ENCODE measurements at places on chromosomes 2 and 18. TPM values are rescaled to one million over a fixed set of nuclear protein-coding genes. Genes with fewer than 3 reads are reported as not detected.
A peak's percentile ranks its signal among the peaks of the same experiment; 100 is the strongest.

The UGT1A10 gene
- total RNA-seq, result 0.45 TPM

The DNAH6 gene
- total RNA-seq, result 1.9 TPM

The EVX2 gene
- not detected for total RNA-seq

The CAPN14 gene
- total RNA-seq, result not detected

The GFPT1 gene
- 29.5 TPM for total RNA-seq

The ADCY3 gene
- total RNA-seq, result 4.2 TPM

The C2orf80 gene
- total RNA-seq, result not detected

The PSMA8 gene
- not detected for total RNA-seq

The NEURL3 gene
- 0.43 TPM for total RNA-seq

The VAMP8 gene
- total RNA-seq, result 69.9 TPM

DNA sequence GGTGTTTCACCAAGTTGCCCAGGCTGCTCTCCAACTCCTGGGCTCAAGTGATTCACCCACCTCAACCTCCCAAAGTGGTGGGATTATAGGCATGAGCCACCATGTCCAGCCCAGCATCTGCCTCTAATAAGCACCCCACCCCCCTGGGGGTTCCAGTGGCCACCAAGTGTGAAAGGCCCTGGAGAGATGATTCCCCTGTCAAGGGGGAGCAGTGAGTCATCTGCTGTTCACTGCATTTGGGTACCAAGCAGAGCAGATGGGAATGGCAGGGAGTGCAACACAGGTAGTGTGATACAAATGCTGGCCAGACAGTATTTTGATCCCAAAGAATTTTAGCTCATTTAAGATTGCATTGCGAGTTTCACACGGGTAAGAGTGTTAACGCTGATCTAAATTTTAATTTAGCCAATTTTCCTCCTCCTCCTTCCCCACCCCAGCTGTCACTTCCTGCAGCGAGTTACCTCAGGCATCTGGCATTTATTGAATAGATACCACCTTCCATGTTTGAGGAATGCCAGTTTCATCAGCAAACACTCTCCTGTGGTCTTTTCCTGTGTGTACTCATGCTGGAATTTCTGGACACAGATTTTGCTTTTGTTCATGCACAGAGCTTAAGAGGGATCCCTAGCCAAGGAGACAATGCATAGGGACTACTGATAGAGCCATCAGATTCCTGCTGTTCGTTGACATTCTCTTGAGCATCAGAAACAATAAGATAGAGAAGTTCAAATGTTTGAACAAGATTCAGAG is 32.4 kb upstream of the NCK2 start:
- DNase-seq, result no peak

DNA sequence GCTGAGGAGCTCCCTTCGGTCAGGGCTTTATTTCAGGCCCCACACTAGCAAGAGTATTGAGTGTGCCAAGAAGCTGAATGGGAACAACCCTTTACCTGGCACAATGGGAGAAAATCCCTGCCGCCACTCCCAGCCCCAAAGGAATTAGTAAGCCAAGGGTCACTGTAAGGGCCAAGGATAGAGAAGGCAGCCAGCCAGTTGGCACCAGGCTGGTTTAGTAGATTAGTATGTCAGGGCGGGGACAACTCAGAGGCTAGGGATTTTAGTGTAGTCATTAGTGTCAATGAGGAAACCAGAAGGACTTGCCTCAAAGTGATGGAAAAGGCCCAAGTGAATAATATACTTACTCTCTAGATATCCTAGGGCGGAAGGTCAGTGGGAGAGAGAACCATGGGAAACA is 34.9 kb upstream of the CYP26B1 start:
- peak; percentile 64 for DNase-seq

- DNase-seq, result peak; percentile 64
Measured at GRCh38 chr18:63963615-63964256, 6.1 kb upstream of the SERPINB8 start.

- DNase-seq, result peak; percentile 69
Measured at GRCh38 chr2:47905386-47906156, 727 bp downstream of the FBXO11 start.

GRCh38 chr2:40190457-40190856 is 261.4 kb downstream of the SLC8A1 start:
- no peak for DNase-seq

DNA sequence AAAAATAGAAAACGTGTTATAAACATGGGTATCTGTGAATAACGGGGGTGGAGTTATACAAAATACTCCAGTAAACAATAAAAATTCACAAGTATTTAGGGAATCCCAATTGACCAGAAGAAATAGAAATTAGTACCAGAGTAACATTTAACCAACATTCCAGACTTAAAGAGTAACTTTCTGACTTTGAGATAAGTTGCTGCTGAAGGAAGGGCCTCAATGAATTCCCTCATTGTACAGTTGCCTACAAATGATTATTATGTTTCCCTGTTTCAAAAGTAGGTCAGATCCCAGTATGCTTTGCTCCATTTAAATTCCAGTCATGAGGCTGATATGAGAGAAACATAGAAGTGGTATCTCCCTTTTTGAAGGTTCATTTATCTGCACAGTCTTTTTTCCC is 88.3 kb upstream of the KCNH7 start:
- no peak for DNase-seq

DNA sequence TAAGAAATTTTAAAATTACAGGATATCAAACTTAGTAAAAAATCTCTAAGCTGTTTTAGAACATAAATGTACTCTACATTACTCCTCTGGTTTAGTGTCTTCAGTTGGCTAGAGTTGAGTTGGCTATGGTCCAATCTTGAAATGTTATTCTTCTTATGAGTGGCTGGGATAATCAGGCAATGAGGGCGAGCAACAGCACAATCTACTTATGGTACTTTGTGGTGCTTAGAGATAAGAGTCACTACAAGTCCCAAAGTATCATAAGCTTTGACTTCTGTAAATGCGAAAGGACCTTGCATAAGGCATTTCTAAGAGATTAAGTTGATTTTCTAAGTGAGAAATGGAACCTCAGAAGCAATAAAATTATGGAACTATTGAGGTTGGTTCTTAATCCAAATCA is 361.7 kb downstream of the GPD2 start:
- DNase-seq, result no peak

DNA sequence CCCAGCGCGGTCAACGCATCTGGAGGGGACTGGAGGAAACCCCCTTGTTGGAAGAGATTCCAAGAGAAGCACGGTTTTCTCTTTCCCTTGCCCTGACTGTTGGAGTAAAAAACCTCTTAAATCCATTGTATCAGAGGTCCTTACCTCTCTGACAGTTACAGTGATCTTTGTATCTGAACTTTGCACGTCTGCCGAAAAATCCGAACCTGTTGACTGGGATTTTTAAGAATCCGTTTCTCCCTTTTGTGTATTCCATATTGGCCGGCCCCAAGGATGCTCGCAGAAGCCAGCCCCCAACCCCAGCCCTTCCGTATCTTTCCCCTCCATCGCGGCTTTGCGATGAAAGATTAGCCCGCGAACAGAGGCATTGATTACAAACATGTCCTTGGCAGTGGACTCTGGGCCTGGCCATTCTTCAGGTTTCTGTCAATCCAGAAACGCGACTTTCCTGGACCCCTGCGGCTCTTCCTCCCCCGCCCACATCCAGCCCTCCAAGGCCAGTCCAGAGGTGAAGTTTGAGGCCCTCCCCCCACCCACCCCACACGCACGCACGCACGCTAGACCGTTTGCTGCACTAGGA is 4.6 kb upstream of the DLX1 start:
- DNase-seq, result no peak

DNA sequence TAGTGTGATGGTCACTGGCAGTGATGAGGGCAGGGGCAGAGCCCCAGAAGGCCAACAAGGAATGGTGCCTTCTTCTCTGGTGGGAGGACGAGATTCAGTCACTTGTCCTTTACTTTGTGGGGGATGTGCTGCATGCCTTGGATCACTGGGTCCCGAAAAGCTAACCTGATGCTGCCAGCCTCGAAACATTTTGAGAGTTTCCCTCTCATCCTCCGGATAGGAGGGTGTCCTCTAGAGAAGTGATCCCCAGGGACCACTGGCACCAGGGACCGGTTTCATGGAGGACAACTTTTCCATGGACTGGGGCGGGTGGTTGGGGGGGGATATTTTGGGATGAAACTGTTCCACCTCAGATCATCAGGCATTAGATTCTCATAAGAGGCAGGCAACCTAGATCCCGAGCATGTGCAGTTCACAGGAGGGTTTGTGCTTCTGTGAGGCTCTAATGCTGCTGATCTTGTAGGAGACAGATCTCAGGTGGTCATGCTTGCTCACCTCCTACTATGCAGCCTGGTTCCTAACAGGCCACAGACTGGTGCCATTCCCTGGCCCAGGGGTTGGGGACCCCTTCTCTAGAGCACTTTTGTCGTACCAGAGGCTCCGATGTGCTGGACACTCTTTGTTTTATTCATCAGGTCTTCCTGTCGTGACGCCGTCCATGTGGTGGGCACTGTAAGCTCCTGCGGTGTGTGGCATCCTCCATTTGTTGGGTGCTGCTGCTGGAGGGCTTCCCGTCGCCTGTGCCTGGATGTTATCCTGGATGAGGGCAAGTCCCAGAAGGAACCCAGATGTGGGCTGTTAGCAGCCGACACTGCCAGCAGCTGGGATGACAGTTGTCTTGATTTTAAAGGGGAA is 68.5 kb upstream of the HDAC4 start:
- DNase-seq, result peak; percentile 33

DNA sequence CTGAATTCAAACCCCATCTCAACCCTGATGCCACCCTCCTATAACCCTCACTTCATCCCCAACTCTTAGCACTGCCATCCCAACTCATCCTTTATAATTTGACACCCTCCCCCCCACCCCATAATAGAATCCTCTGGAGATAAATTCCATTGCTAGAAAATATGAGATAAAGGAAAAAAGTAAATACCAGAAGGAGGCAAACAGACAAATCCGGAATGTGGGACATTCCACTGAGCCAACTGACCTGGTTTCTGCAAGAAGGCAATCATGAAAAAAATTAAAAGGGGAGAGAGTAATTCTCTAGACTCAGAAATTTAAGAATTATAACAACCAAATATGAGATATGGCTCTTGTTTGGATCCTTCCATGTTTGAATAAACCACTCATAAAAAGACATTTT is 132.4 kb downstream of the CYP26B1 start:
- DNase-seq, result no peak

DNA sequence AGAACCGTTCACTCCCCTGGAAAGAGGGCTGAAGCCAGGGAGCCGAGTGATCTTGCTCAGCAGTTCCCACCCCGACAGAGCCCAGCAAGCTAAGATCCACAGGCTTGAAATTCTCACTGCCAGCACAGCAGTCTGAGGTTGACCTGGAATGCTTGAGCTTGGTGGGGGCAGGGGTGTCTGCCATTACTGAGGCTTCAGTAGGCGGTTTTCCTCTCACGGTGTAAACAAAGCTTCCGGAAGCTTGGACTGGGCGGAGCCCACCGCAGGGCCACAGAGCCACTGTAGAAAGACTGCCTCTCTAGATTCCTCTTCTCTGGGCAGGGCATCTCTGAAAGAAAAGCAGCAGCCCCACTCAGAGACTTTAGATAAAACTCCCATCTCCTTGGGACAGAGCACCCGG is 180.8 kb downstream of the WDR7 start:
- DNase-seq, result no peak

DNA sequence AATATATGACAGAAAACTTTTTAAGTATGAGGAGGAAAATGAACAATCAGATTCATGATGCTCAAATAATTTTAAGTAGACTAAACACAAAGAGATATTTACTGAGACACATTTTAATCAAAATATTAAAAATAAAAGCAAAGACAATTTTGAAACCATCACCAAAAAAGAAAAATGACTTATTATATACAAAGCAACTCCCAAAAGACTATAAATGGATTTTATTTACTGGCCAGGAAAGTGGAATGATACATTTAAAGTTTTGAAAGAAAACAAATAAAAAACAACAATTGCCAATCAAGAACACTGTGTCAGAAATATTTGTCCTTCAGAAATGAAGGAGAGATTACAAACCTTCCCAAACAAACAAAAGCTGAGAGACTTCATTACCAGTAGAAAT is 968.5 kb upstream of the CELF4 start:
- DNase-seq, result no peak

GRCh38 chr18:28359176-28359575 is 182.2 kb upstream of the CDH2 start:
- no peak for DNase-seq

GRCh38 chr2:209253544-209253943 is 170.3 kb upstream of the MAP2 start:
- DNase-seq, result no peak

DNA sequence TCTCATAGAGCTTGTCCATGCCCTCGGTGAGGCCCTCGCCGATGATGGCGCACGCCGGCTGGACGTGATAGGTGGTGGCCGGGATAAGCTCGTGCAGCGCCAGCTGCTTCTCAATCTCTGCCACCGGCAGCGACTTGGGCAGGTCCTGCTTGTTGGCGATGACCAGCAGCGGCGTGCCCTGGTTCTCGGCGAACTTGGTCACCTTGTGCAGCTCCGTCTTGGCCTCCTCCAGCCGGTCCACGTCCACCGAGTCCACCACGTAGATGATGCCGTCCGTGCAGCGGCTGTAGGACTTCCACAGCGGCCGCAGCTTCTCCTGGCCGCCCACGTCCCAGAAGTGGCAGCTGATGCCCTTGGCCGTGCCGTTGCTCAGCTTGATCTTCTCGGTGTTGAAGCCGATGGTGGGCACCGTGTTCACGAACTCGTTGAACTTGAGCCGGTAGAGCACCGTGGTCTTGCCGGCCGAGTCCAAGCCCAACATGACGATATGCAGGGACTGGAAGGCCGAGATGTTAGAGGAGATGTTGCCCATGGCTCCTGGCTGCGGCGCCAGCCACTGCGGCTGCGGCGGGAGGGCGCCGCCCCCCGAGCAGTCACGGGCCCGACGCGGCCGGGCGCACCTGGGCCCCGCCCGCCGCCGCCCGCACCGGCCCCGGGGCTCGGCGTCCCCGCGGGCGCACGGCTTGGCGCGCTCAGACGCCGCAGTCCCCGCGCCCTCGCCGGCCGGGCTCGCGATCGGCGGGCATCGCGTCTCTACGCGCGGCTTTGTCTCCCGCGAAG is 636 bp downstream of the ARL4C start:
- peak; percentile 53 for DNase-seq

DNA sequence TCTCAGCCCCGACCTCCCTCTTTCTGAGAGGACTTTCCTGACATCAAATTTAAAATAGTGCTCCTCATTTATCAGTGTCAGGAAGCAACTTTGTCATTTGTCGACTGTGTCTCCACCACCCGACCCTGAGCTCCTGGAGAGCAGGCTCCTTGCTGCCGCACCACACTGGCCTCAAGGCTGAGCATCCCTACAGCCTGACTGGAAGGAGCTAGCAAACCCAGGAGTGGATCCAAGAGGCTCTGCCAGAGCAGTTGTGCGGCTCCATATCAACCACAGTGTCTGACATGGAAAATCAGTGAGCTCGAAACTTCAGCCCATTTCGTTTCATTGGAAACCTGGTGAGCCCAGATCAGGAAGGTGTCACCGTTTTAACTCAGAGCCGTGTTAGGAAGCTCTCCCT is 125.2 kb downstream of the PTGR3 start:
- no peak for DNase-seq

DNA sequence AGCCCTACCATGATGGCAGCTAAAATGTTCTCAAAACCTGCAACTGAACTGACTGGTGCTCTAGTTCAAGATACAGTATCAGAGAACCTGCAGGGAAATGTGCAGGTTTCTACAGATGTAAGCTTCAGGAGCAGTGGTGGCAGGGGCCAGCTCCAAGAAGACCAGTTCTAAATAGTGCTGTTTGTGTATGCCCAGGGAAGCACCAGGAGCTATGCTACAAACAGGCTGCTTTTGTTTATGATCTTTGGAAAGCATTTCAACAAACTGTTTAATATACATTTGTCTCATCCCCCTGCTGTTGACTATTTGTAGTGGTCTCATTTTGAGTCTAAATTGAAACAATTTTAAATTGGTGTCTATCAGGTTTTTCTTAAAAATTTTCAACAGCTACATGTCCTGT is 20.7 kb downstream of the FZD5 start:
- DNase-seq, result no peak

GRCh38 chr2:64809216-64809615 is 155.5 kb upstream of the SERTAD2 start:
- DNase-seq, result no peak

- no peak for DNase-seq
Measured at GRCh38 chr18:69664399-69664798, 263.7 kb downstream of the DOK6 start.
